ENCODE measurements at places on chromosomes 11 and 22.
A peak's percentile ranks its signal among the peaks of the same experiment; 100 is the strongest.

GRCh38 chr11:23095650-23096189 is 235.4 kb upstream of the CCDC179 start:
- no peak for DNase-seq

- DNase-seq, result no peak
These were observed 122.5 kb upstream of the ZC3H12C start for GRCh38 chr11:109970516-109971183.

DNA sequence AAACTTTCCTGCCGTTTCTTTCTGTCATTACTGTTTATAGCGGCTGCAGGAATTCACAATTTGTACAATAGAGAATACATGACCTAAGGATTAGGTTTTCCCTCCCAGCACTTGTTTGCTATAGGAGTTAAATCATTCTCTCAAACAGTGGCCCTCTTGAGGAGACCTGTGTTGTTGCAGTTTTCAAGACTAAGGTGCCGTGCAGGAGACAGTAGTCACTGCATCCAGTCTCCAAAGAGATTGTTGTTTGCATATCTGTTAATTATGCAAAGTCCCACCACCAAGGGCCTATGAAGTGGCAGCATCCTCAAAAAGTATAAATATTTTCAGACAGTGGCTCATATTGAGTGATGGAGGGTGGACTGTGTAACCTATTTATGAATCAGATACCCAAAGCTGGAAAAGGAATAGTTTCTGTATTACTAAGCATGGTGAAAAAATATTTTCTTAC is 2.3 kb downstream of the PRSS23 start:
- DNase-seq, result peak; percentile 31

DNA sequence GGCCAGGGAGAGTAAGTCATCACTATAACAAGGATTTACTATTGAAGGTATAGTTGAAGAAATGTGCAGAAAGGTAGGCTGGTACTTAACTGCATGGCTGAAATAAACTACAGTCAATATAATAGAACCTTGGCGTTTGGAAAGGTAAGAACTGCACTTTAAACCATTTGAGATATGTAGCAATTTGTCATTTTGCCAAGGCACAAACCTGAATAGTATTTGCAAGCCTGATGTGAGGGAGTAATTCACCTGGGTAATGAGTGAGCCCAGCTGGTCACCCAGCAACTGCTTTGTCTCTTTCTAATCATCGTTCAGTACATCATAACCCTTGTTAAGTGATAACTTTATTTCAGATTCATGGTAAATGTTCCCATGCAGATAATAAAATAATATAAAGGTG is 62.3 kb upstream of the SCUBE2 start:
- no peak for DNase-seq

DNA sequence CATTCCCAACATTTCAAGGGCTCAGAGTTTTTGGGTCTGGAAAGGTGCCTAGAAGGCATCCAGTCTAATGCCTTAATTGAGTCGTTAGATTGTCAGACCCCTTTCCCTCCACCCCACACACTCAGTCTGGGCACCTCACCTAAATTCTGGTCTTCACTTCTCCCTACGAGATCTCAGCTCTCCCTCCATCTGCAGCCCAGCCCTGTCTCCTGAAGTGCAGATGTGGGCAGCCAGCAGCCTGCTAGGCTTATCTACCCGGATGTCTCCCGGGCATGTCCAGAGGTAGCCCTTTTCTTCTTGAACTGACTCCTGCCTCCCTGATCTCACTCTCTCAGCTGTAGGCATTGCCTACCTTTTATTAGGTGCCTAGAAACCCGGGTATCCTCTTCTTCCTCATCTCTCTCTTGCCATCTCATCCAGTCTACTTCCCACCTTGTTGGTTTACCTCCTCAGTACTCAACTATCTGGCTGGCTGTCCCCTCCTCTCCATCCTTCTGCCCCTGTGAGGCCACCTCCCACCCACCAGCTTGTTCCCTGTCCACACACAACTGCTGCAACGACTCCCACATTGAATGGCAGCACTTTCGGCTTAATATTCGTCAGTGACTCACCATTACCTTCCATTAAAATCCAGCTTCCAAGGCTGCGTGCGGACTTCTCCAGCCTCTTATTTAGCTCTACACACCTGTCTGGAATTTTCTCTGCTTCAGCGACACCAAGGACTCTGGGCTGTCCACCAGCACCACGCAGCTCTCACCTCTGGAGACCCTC is 6.2 kb downstream of the SEPTIN3 start:
- no peak for DNase-seq

DNA sequence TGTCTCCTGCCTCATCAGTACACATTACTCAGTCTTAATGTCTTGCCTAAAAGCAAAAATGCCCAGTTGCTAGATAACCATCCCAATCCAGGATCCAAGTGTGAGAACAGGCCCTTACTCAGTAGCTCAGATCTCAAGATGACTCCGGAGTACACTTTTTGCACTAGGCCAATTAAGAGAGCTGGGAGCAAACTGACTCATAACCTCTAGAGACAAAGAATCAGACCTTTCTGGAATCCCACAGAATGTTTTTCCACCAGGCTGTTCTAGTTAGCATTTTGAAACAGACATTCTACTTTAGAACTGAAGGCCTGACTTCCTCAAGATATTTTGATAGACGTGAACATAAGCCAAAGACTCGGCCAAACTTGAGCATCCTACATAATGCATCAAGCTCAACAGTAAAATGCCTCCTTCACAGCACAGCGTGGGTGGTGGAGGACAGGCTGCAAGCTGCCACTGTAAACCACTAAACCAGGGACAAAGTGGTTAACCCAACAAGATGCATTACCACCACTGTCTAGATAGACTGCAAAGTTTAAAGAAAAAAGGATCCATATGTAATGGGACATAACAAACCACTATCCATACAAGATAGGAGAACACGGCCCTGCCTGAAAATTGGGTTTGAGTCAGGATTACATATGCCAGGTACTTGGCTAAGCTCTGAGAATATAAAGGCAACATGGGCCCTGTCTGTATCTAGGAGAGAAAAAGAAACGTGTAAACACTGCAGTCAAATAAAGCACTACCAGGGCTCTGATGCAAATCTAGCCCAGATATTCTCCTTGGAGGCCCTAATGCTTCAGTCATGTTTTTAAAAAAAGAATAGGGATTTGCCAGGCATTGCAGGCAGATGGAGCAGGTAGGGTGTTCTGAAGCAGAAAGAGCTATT is 48.3 kb downstream of the MYH9 start:
- no peak for DNase-seq

- no peak for DNase-seq
These were observed 334.5 kb downstream of the TTC28 start for GRCh38 chr22:28344918-28345703.

DNA sequence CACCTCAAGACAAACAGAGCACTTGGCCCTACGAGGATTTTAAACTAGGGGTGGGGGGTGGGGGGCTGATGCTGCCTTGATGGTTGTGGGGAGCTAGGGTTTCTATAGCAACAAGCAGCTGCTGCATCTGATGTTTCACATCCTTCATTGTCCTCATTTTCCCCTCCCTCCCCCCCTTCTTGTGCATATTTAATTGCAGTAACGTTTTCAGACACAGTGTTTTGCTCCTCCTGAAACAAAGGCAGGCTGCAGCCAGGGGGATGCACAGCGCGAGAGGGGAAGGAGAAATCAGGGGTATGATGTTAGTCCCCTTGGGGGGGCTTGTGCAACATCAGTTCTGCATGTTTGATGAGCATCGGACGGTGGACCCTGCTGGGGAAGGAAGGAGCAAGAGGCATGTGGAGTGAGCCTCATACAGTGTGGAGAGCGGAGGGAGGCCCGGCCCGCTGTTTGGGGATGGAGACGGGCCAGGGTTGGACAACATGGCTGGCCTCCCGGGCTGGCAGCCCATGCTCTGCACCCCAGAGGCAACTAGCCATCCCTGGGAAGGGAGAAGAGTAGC is 208.3 kb downstream of the CEP164 start:
- peak; percentile 79 for DNase-seq

- no peak for DNase-seq
These were observed 30.9 kb upstream of the CARS1 start for GRCh38 chr11:3087821-3088800.

DNA sequence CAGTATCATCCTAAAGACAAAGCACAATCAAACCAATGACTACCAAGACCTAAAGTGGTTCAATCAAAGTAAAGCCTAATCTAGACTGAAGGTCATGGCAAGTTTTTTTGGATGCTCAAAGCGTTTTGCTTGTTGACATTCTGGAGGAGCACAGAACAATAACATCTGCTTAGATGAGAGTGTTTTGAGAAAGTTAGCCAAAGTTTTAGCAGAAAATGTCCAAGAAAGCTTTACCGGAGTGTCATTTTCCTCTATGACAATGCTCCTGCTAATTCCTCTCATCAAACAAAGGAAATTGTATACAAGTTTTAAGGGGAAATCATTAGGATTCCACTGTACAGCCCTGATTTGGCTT is 256.9 kb upstream of the FAT3 start:
- no peak for DNase-seq

DNA sequence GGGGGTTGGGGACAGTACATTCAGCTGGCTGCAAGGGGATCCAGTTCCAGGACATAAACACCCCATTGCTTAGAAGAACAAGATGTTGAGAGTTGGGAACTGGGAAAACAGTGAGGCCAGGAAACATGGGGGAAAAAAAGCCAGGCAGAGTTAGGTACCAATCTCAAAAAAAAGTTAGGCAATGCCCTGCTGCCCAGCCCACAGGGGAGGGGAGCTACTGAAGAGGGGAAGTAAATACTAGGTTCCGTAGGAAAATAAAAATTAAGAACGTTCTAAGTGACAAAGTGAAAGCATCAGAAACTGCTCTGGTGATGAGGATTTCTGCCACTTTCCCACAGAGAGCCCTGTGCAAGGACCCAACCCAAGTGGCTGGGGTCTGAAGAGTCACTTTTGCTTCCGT is 12.0 kb downstream of the SPTBN2 start:
- DNase-seq, result no peak

DNA sequence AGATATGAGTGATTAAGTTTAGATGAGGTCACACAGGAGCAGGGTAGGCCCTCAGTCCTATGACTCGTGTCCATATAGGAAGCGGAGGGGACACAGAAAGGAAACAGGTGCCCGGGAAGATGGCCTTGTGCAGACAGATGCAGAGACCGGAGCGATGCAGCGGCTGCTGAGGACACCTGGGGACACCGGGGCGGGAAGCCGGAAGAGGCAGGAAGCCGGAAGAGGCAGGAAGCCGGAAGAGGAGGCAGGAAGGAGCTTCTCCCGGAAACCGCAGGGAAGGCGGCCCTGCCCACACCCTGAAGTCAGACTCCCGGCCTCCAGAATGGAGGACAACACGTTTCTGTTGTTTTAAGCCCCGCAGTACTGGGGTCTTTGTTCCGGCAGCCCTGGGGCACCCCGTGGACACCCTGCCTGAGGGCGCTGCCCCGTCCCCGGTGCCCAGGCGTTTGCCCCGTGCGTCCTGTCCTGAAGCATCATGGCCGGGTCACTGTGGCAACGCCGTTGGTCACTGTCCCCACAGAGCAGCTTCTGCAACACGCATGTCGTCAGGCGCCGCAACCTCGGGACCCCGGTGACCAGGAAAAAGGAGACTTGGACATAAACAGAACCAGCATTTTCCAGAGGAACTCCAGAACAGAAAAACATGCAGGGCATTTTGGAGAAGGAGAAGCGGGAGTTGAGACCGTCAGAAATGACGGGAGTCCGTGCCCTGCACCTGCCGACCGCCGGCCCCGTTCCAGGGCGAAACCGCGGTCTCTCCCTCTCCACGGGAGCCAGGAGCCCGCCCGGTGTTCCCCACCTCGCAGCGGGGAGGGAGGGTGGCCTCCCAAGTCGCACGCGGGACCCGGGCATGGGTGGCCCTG is 103.4 kb downstream of the BRD1 start:
- no peak for DNase-seq

DNA sequence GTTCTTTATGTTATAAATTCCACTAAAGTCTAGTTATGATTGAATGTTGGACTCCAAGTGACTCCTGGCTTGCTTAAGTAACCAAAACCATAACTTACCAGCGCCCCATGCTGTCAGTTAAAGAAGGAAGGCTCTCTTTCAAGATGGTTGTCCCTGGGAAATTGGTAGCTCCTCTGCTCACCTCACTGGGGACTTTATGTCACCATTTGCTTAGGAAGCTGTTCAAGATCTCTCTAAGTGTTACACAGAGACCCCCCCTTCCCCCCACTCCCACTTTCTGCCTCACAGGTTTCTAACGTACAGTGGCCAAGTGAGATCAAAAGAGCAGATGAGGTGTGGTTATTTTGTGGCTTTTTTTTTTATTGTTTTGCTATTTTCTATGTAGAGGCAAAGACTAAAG is 301.8 kb downstream of the AASDHPPT start:
- no peak for DNase-seq

DNA sequence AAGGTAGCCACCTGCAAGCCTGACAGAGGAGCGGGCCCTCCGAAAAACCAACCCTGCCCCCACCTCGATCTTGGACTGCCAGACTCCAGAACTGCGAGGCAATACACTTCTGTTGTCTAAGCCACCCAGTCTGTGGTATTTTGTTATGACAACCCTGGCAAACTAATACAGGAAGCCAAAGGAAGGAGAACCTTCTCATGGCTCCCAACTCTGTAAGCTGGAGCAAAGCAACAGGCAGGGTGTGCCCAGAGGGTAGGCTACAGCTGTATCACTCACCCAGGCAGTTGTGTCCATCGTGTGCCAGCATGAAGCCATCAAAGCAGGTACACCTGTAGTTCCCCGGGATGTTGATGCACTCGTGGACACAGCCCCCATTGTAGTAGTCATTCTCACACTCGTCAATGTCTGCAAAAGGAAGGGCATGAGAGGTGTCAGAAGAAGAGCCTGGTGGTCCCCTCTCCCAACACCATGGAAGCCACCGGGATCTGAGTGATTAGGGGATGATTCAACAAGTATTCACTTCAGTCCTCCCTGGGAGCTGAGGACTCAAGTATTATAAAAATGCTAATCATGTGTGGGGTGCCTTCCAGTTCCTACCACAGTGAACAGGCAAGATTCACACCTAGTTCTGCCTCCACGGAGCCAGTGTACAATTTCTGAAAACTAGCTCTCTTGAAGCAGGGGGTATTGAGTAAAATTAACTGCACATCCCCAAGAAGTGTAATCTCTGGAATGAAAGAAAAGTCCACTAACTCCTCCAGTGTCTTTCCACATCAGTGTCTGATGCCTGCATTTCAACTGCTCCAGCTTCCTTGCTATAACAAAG is 23.3 kb downstream of the SCUBE1 start:
- DNase-seq, result no peak

GRCh38 chr11:15602785-15603567 is 488.3 kb downstream of the INSC start:
- peak; percentile 5 for DNase-seq
